ENCODE measurements at places on chromosomes 5 and 9.

DNA sequence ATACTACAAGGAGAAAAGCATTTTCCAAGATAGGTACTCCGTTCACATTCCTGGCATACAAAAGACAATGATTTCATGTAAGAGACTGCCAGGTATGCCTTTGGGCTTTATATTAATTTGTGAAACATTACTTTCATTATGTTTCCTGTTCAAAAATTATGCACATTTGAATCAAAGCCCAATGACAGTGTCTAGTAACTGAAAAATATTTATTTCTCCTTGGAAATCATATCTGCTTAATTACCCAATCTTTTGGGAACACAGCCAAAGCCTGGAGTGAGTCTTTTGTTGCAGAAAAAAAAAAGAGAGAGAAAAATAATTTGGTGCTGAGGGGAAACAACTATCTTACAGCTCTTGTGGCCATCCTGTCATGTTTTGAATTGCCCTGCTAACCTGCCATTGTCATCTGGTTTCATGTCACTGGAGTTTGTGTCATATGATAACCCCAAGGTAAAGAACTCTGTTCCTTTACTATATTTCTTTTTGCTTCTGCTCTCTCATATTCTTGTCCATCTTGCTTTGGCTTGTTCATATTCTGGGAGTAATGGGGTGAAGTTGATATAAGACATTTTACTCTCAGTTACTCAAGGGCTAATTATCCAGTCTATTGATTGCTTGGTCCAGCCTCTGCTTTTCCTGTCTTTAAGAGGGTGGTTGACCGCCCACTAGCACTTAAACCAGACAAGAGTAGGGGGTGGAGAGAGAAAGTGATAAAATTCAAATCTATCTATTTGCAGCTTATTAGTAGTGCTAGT is 238.3 kb upstream of the NUDT12 start:
- peak; percentile 81 for DNase-seq

GRCh38 chr5:176632745-176633144 is 2.3 kb downstream of the EIF4E1B start:
- no peak for DNase-seq

DNA sequence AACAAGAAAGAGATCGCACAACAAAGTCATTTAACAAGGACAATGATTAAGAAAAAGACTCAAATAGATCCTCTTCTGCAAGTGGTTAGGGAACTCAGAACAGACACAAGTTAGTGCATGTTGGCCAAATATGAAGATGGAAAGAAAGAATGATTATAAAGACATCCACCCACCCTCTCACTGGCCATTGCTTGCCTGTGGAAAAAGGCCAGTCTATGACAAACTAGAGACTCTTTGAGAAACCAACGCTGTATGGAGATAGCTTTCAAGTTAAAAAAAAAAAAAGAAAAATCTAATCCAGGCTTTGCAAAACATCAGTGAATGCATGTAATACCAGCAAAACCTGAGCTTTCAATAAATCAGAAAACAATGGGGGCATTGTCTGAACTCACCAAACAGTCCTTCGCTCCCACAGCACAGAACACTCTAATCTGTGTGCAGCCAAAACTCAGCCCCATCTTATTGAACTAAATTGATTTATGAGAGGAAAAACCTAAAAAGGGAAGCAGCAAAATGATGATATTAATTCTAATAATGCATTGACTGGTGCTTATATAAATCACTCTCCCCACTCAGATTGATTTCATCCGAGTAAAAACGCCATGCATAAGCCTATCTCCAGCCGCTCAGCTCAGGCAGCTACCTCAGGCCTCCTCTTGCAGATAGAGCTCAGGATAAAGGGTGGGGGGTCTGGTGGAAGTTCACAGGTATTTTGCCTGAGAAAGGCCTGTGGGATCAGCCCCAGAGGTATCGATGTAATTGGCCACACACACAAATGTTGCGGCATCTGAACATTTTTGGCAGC is 547.1 kb downstream of the CCDC171 start:
- DNase-seq = no peak

- no peak for DNase-seq
Observed at GRCh38 chr9:26112724-26113123, 434.5 kb upstream of the TUSC1 start.

GRCh38 chr5:172878933-172879752 is 45.1 kb downstream of the ERGIC1 start:
- peak; percentile 51 for DNase-seq

GRCh38 chr5:10866913-10867312 is 105.9 kb upstream of the DAP start:
- DNase-seq = peak; percentile 12

- peak; percentile 17 for DNase-seq
Observed at GRCh38 chr5:153552886-153553285, 62.4 kb downstream of the GRIA1 start.

- peak; percentile 17 for DNase-seq
Observed at GRCh38 chr9:120845255-120845654, 2.5 kb upstream of the PSMD5 start.

- DNase-seq = no peak
Observed at GRCh38 chr9:134413112-134413715, 87.0 kb downstream of the RXRA start.

GRCh38 chr5:168802337-168802736 is 223.2 kb upstream of the PANK3 start:
- no peak for DNase-seq

DNA sequence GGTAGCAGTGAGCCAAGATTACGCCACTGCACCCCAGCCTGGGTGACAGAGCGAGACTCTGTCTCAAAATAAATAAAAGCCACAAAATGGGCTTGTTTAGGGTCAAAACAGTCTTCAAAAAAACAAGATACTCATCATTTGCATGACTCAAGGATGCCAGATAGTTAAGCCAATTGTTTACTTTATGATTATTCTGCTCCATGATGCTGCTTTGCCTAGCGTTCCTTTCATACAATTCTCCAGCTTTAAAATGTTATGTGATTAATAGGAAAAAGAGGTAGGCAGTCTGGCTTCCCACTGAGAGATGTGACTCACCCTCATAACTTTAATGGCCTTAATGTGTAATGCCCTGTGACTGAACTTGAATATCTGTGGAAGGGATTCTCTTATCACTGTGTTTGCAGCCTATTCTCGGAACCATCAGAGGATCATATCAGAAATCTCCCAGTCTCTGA is 364.6 kb upstream of the TRPC7 start:
- DNase-seq = peak; percentile 91

Measured in choroid plexus epithelial cell (primary cell).